Stromal cell of bone marrow (primary cell): ENCODE measurements at places on chromosomes 1 and 21.

DNA sequence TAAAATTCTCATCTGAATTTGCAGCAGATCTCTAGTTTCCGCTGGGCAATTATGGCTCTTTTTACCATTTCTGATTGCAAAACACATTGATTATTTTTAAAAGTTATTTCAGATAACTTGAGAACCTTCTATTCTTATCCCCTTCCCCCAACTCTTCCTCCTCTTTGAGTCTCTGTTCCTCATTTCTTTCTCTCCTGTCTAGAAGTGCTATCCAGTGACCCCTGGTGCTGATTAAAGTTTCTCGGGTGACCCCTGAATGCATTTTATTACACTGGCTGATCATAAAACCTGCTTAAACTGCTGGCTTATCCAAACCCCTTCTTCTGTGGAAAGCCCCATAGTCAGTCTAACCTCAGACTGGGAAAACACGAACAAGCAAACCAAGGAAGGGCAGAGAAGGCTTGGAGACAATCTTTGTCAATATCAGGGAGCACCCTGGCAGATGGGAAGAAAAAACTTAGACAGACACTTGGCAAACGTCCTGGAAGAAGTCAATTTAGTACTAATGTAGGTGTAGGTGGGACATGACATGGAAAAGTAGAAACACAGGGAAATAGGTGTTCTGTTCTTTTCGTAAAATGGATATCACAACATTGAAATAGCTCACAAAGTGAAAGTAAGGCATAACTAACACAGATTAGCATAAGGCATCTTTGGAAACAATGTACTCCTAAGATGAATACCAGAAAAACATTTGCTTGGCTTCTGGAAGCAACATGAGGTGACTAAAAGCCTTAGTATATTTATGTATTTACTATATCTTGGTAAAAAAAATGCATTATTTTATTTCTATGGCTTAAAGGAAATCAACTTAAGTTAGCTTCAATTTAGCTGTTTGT is 61.4 kb downstream of the GORAB start:
- DNase-seq = no peak

- DNase-seq = no peak
Observed at GRCh38 chr1:248918131-248918530, 12.1 kb downstream of the PGBD2 start.

GRCh38 chr1:238955934-238956333 is 430.4 kb upstream of the CHRM3 start:
- no peak for DNase-seq

DNA sequence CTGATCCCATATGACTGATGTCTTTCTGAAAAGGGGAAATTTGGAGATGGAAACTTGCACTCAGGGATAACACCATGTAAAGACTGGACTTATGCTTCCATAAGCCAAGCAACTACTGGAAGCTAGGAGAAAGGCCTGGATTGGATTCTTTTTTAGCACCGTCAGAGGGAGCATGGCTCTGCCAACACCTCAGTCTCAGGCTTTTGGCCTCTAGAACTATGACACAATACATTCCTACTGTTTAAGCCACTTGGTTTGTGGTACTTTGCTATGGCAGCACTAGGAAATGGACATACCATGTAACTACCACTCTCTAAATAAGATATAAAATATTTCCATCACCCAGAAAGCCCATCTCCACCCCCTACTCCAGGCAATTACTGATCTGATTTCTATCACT is 139.7 kb downstream of the CYYR1 start:
- DNase-seq = no peak

DNA sequence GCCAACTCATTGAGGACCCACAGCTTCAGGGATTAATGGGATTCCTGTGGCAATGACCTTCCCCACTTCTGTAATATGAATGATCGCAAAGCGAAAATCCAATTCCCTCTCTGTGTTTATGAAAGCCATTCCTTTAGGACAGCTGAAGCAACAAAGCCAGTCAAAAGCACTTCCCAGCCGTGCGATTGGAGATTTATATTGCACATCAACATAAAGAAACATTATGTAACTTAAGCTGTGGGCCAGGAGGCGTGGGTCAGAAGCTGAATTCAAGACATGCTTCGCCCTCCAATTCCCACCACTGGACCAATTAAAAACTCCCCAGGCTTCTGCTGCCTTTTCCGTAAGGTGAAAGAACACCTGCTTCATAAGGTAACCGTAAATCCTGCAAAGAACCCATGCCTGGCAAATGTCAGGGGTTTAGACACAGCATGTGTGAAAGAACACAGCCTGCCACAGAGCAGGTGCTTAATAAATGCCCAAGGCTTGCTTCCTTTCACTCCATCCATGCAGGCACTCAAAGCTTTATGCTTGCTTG is 138.9 kb upstream of the SOD1 start:
- DNase-seq = no peak

- no peak for DNase-seq
Observed at GRCh38 chr1:232143315-232143886, 486.5 kb downstream of the SIPA1L2 start.

- no peak for DNase-seq
Observed at GRCh38 chr21:46001821-46002681, 20.5 kb downstream of the COL6A1 start.

DNA sequence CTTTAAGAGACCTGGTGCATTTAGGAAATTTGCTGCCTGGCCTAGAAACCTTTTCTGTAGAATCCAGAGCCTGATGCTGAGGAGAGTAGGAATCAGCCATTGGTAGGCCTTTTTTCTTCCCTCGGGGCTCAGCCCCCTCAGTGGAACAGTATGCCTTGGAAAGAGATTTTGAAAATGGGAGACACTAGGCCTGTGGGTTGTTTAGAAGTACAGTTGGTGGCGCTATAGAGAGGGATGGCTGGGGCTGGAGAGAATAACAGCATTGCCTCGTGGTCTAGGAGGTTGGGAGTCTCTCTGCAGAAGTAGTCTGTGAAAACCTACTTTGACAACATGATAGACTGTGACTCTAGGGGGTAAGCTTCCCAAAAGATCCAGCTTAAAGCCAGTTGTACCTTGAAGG is 8.2 kb downstream of the KIF2C start:
- DNase-seq = no peak

- no peak for DNase-seq
Observed at GRCh38 chr1:2158272-2158671, 36.3 kb downstream of the FAAP20 start.
